Activated T-helper 17 cell treated with anti-CD3 and anti-CD28 coated beads, Interleukin-2, amount 50 U/mL, for 72 hours (primary cell): ENCODE measurements at places on chromosomes 5 and 9.
A peak's percentile ranks its signal among the peaks of the same experiment; 100 is the strongest.

DNA sequence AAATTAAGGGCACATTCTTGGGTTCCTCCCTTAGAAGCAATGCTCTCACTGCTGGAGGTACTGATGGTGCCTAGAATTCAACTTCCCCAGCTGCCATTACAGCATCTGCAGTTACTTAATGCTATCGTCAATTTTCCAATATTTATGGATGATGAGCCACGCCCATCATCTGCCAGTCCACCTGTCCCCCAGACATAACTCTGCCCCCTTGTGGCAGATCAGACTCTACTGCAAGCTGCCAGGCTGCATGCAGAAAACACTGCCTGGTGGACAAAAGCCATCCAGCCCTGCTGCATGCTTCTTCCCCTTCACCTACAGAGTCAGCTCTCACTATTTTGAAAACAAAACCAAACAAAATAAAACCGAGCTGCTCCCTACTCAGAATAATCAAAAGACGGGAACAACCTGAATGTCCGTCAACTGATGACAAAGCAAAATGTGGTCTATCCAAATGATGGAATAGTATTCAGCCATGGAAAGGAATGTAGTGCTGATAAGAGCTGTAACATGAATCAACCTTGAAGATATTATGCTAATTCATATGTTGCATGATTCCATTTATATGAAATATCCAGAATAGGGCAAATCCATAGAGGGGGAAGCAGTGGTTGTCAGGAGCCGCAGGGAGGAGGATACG, 66.4 kb downstream of the RETREG1 start:
- peak; percentile 61 for ATAC-seq

DNA sequence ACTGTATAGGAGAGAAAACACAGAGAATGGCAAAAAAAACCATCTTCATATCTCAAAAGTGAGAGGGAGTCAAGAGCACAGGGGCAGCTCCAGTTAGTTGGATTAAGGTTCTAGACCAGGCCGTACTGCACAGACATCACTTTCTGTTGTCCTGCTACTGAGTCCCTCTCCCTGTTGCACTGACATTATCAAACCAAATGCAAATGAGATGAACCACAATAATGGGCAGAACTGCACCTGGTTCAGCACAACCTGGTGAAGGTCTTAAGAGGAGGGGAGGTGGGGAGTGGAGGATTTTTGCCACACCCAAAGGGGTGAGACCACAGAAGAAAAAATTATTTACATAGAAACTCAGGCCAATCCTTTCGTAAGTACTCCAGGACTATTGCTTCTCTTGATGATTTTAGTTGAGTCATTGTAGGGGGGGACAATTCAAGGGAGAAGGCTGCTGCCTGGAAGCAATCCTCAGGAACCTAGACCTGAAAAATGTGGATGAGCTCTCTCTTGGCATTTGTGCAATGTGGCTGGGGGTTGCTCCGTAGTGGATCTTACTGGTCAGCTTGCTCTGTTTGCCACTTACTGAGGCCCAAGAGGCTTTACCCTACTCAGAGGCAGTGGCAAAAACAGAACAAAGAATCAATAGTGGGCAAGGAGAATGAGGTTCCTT, 94.5 kb upstream of the PPP1R2B start:
- no peak for ATAC-seq

GRCh38 chr9:69885931-69886330, 65.3 kb downstream of the CFAP95 start:
- ATAC-seq: no peak

- ATAC-seq: no peak
These were observed 32.1 kb downstream of the PRKACG start for GRCh38 chr9:68981789-68982188.

- no peak for ATAC-seq
These were observed 621 bp downstream of the PCDHA13 start for GRCh38 chr5:140882591-140882899.

- ATAC-seq: no peak
These were observed 1109.0 kb upstream of the ACO1 start for GRCh38 chr9:31275419-31275818.

DNA sequence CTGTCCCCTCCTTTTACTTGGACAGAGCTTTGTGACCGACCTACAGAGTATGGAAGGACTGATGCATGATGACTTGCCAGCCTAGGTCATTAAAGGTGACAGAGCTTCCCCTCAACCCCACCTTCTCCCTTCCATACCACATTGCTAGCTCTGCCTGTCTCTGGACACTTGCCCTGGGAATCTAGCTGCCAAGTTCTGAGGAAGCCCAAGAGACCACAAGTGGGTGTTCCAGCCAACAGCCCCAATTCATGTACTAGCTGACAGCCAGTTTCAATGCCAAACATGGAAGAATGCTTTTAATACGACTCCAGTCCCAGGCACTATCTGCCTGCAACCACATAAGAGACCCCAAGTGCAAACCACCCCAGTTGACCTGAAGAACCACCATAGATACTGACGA, 477.1 kb downstream of the SPOCK1 start:
- ATAC-seq: no peak

DNA sequence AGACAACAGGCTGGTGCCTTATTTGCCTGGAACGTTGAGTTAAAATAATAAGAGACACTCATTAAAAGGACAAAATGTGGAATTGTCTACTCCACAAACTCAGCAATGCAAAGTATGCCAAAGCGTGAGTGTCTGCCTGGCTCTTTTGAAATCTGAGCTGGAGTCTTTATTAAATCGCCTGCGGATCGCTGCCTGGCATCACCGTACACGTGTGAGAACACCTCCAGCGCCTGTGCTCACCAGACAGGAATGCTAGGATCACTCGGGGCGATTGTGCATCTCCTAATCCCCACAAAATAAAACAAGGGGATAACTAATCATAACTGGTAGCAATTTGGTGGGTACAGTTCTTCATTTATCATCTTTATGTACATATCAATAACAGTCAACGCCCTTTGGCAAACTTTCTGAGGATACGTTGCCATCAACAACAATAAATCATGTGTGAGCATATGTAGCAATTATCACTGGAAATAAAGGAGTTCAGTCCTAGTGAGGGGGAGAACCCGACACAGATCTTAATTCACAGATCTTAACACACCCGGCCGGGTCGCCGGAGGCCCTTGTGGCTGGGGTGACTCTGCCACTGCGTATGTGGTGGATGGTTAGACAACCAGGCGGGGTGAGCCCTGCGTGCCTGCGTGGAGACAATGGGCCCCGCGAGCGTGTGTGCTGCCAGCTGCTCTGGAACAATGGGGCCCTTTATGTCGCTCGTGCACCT, 284.9 kb upstream of the IRX1 start:
- no peak for ATAC-seq

DNA sequence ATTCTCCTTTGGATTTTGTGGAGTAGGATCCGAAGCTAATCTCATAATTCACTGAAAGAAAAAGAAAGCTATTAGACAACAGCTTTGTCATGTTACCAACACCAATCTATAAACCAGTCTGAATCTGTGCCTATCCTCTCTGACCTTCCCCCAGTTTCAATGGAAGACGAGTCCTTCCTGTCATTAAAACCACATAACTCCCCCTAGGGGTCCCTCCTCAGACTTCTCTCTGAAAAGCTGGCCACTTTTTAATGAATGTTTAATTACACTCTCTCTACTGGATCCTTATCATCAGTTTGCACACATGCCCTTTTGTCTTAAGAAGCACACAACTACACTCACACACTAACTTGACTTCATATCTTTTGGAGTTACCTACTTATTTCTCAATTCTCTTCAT, 98.0 kb upstream of the TSLP start:
- no peak for ATAC-seq

DNA sequence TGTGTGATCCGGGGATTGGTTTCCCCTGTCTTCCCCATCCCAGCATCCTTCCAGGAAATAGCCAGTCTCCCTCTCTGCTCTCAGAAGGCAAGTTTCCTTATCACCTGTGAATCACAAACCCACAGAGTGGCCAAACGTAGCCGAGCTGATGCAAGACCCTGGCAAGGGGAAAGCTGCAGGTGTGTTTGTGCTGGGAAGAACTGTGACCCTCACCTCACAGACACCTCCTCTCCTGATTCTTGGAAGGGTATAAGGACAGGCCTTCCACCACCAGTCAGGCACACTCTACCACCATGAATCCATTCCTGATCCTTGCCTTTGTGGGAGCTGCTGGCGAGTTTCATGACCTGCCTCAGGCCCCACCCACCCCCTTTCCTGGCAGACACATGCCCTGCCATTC, at the start of gene PRSS3:
PRSS3 (plus strand) TSS at position 281 of the 400 bp plus-strand sequence; CDS start at position 294, 13 bp downstream.
- ATAC-seq: no peak

- ATAC-seq: peak; percentile 55
These were observed 87.8 kb upstream of the HSPA9 start for GRCh38 chr5:138663009-138663408.

- no peak for ATAC-seq
These were observed 4.7 kb upstream of the SUSD1 start for GRCh38 chr9:112179816-112180215.

DNA sequence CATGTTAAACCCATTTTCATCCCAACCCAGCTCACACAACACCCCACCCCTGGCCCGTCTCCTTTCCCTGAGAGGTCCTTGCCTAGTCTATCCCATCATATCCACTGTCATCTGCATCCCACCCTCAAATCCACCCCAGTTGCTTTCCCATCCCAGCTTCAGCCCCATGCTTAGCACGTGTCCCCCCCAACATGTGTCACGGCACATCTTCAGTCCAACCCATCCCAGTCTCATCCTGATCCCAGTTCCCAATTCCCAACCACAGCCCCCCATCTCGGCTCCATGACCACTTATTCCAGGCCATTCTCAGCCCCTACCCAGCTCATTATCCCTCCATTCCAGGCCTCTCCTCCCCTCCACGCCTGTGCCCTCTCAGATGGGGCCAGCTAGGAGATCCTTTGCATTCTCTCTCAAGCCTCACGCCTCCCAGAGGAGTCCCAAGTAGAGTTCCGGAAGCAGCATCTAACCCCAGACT, 605 bp upstream of the DBN1 start:
- ATAC-seq: no peak

DNA sequence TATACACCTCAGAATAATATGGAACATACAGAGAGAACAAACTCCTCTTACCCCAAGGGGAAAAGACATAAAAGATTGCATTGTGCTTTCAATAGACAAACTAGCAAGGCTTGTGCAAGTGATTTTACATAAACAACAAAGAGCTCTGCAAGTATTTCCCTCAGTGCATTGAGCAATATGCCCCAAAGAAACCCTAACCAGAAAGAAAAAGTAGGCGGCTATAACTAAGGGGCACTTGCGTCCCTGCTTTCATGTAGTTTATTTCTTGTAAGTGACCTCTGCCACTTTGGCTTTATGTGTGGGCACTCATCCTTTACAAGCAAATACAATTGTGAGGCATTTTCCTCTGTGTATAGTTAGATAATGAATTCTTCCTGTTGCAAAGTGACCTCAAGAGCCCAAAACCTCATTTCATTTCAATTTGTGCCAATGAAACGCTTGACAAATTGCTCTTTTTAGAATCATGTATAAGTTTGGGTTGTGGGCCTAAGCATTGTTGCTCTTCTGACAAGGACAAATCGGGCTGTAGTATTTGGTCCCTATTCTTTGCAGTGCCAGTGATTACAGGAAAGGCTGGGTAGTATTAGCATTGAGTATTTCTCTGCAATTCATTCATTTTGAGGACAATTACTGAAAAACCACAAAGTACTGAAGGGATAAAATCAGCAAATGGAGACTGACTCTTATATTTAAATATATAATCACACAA, 282.2 kb downstream of the DTWD2 start:
- ATAC-seq: no peak

GRCh38 chr5:145991044-145991575, 54.7 kb downstream of the SH3RF2 start:
- ATAC-seq: no peak

GRCh38 chr5:36943584-36943983, 67.0 kb downstream of the NIPBL start:
- no peak for ATAC-seq

- no peak for ATAC-seq
These were observed 59.3 kb downstream of the SLC46A2 start for GRCh38 chr9:112831281-112831851.
